Activated CD4-positive, CD25-positive, alpha-beta regulatory T cell treated with anti-CD3 and anti-CD28 coated beads, Interleukin-2, amount 50 U/mL, for 16 hours (primary cell): ENCODE measurements at places on chromosomes 2 and 18.

DNA sequence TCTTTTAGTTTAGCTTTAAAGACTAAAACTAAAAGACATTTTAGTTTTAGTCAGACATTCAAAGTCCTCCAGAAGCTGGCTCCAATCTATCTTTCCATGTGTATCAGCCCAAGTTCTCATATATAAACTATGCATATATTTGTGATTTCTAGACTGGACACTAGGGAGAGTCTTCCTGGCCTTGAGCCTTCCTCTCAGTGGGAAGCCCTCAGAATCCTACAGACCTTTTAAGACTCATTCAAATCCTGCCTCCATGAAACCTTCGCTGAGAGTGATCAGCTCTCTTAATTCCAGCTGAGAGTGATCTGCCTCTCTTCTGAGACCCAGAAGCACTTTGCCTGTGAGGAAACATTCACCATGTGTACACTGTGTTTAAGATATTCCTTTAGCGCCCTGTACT lies 452.7 kb downstream of the TGIF1 start:
- DNase-seq: no peak

- no peak for DNase-seq
Measured at GRCh38 chr2:1676091-1676912, 68.0 kb downstream of the PXDN start.

- DNase-seq: no peak
Measured at GRCh38 chr2:6854416-6854815, 11.3 kb downstream of the CMPK2 start.

DNA sequence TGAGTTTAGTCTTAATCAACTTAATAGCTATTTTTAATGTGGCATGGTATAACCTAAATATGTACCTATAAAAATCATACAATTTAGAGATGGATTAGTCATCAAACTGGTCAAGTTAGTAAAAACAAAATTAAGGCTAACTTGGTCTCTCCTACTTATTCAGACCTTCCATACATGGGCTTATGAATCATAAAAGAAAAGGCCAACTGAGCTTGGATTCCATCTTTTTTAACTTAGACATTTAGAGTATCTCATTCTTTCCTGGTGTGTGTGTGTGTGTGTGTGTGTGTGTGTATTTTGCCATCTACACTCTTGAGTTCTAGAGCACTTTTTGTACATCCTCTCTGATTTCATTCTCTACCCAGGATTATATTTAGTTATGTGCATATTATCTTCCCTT lies 637.5 kb downstream of the PLCL1 start:
- DNase-seq: no peak

DNA sequence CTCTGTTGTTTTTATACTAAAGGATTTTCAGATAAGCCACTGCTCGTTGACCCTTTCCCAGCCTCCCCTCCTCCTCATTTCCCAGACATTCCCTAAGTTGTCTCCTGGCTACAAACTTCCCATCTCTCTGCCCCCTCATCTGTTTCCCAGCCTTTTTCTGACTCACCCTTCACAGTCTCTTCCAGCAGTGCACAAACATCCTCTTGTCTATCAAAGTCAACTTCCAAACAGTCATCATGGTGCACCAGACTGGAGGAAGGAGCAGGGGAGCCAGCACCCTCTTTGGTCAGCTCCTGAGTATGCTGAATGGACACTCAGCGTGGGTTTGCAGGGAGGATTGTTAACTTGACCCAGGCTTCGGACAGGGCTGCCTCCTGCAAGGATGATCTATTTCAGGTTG lies 26.6 kb upstream of the SPRED2 start:
- no peak for DNase-seq

GRCh38 chr2:114661971-114662939 lies 219.8 kb downstream of the DPP10 start:
- no peak for DNase-seq

DNA sequence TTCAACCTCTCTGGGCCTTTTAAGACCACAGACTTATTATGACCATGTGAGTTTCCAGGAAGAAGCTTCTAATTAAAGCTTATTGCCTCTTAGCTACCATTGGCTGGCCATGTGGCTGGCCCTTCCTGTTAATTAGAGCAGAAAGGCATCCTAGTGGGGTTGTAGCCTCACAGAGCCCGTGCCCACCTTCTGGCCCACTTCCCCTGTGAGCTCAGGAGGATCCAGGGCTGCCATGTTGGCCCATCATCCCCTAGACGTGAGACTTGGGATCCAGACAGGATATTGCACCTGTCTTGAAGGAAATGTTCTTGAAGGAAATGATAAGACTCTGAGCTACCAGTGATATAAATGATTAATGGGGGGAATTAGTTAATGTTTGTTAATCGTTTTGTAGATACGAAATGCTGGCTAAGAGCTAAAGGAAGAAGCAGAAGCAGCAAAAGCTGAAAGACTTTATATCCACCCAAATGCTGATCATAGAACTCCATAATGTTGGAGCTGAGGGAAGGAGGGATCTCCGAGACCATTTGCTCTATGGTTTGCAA lies 255.4 kb downstream of the CLIP4 start:
- DNase-seq: no peak
